Naive thymus-derived CD8-positive, alpha-beta T cell (primary cell): ENCODE measurements at places on chromosomes 1 and 21.

GRCh38 chr1:205171369-205171768 is 40.1 kb downstream of the DSTYK start:
- no peak for DNase-seq

- DNase-seq: no peak
Observed at GRCh38 chr1:154440036-154440804, 35.1 kb downstream of the IL6R start.

DNA sequence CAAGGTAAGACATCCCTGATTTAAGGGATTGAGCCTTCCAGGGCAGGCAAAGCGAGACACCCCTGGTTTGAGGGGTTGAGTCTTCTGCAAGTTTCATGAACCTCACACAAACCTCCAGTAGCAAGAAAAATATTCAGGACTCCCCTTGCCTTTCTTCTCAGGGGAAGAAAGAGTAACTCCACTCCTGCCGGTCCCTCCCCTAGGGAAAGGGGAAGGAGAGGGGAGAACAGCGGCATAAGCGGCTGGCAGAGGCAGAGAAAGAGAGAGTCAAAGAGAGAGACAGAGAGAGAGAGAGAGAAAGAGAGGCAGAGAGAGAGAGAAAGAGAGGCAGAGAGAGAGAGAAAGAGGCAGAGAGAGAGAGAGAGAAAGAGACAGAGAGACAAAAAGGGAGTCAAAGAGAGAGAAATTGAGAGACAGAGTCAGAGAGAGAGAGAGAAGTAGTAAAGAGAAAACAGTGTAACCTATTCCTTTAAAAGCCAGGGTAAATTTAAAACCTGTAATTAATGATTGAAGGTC is 29.5 kb upstream of the CBR3 start:
- DNase-seq: no peak

DNA sequence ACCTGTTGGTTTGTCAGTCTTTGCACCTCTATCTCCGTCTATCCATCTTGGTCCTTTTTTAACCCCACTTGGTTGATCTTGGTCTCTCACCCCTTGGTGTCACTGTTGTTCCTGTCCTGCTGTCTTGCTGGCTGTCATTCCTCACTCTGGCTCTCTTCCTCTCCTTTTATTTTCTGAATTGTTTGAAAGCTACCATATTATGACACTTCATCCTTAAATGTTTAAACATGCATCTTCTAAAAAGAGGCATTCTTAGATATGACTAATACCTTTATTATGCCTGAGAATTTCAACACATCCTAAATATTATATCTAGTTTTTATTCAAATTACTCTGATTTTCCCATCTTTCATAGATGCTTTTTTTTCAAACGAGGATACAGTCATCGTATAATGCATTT is 37.0 kb downstream of the BACH1 start:
- no peak for DNase-seq

- no peak for DNase-seq
Observed at GRCh38 chr1:10834770-10835412, 38.4 kb upstream of the CASZ1 start.

- no peak for DNase-seq
Observed at GRCh38 chr21:26783466-26784195, 61.6 kb downstream of the ADAMTS1 start.
